Right renal cortex interstitium (tissue), 3 donors: ENCODE measurements at places on chromosomes 7 and 10.

- no peak for DNase-seq
Observed at GRCh38 chr7:41103331-41103730, 599.6 kb downstream of the INHBA start.

DNA sequence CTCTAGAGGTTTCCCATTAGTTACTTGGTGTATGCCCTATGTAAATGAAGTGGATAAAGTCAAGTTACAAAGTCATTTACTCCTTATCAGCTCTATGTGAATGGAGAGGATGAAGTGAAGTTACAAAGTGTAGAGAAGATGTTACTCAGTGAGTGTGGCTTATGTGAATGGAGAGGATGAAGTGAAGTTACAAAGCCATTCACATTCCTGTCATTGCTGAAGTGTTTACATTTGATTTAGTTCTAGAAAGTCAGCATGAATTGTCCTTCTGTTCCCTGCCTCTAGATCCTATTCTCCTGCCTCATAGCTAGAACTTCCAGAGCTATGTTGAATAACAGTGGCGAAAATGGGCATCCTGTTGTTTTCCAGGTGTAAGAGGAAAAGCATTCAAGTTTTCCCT lies 880.1 kb downstream of the DNAJB9 start:
- no peak for DNase-seq

- no peak for DNase-seq
Observed at GRCh38 chr10:35481413-35481812, 123.7 kb upstream of the GJD4 start.

- no peak for DNase-seq
Observed at GRCh38 chr7:83791737-83792136, 142.8 kb upstream of the SEMA3E start.

DNA sequence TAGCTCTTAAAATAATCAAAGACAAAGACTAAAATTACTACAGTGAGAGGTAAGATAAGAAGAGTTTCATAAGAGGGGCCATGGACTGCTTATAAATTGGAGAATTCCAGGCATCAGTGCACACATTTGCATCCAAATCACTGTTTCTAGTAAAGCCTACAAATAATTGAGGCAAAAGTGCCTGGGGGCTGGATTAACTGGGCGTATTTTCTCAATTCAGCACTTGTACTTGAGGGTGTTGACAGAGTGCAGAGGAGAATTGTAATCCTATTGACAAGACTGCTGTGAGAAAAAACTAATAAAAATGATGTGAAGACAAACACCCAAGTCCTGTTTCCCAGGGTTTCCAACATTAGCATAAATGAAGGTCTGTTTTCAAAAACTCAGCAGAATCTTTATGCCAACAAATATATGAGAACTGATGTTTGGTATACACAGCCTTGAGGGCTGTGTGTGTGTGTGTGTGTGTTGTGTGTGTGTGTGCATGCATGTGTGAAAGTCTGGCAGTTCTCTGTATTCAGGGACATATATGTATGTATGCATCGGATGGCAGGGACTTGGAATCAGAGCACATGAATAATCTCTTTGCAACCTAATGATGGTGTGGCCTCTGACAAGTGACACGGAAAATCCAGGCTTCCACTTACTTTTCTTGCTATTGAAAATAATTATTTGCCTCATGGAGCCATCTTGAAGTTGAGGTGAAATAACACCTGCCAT lies 182.1 kb upstream of the CDC14C start:
- DNase-seq: no peak

GRCh38 chr7:64890761-64891362 lies 12.2 kb upstream of the ZNF273 start:
- no peak for DNase-seq

GRCh38 chr10:99760321-99760720 lies 22.1 kb upstream of the ABCC2 start:
- DNase-seq: no peak

DNA sequence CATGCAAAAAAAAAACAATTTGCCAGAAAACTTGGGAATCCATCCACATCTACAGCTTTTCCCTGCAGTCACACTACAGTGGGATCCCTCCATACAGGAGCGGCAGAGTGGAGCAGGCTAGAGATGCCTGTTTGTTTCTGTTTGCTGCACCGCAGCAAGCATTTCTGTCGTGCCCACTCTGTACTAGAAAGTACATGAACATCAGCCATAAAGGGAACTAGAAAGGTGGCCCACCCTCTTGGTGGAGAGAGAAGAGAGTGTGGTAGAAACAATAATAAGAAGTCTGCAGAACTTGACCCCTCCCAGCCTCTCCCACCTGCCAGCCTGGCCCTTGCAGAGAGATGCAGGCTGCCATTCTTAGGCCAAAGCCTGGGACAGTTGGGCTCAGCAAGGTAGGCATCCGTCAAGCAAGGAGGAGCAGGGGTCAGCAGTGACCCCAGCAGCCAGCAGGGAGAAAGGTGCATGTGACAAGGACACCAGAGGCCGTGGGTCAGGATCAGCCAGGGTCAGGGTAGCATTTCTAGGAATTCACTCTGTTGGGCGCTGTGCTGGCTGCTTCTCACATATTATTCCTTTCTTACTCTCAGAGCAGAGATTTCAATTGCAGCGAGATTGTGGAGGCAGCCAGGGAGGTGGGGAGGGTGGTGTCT lies 171.8 kb downstream of the EGFR start:
- no peak for DNase-seq

- DNase-seq: no peak
Observed at GRCh38 chr7:111654343-111654742, 92.1 kb upstream of the IMMP2L start.

GRCh38 chr10:88157981-88158465 lies 294.6 kb downstream of the PTEN start:
- DNase-seq: no peak

- DNase-seq: no peak
Observed at GRCh38 chr10:72648301-72648700, 22.4 kb upstream of the MICU1 start.

- DNase-seq: no peak
Observed at GRCh38 chr10:103849880-103850571, 5.3 kb downstream of the SH3PXD2A start.

DNA sequence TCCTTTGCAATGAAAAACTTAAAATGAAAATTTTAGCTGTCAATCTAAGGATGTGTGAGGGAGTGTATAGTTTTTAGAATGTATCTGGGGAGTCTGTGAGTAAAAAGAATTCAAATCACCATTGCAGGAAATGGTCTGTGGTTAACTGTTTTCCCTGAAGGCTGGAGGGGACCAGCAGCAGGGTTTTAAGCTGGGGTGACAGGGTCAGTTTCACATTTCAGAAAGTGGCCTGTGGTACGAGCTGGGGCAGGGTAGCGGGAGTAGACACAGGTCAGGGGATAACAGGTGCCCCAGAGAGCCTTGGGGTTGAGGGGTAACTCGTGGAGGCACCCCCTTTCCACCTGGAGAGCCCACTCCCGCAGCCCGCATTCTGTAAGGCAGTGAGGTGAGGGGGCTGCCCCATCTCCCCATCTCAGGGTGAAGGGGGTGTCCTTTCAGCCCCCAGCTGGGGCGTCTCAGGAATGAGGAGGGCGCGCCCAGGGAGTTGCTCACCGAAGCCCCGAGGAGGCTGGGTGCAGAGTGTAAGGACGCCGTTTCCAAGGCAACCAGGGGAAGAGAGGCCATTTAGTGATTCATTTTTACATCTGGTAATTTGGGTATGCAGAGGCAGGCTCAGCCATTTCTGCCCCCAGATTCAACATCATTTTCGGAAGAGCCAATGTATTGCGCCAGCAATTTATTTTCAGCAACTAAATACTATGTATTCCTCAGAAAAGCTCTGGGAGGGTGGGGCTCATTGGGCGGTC lies 168.9 kb downstream of the SLIT1 start:
- DNase-seq: no peak

- DNase-seq: peak; percentile 40
Observed at GRCh38 chr10:51422311-51423120, 276.9 kb downstream of the CSTF2T start.

GRCh38 chr7:22375359-22376048 lies 18.6 kb upstream of the RAPGEF5 start:
- no peak for DNase-seq

DNA sequence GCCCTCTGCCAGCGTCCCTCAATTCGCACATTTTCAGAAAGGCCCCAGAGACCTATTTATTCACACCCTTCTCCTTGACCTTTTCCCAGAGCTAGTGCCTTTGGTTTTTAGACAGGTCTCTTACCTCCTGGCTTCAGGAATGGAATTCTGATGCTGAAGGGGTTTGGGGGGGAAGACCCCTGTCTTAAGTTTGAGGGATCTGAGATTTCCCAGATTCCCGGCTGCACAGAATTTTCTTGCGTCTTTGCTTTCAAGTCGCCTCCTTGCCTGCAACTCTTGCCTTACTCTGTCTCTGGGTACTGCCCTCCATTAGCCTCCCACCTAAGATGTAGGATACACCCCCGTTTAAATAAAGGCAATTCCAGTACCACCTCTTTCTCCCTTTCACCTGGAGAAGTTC lies 1.9 kb downstream of the GATA3 start:
- DNase-seq: no peak

DNA sequence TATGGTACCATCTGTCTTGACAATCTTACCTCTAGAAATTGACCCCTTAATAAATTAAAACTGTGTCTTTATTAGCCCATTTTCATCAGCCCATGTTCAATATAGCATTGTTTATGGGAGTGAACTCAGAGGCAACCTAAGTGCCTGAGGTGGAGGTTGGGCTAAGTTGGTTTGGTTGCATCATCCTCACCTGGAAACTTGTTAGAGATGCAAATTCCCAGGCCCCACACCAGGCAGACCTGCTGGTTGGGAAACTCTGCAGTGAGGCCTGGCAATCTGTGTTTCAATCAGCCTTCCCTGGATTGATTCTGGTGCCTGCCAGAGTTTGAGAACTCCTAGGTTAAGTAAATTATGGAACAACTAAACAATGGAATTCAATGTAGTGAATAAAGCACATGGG lies 9.4 kb upstream of the FAM170B start:
- no peak for DNase-seq

DNA sequence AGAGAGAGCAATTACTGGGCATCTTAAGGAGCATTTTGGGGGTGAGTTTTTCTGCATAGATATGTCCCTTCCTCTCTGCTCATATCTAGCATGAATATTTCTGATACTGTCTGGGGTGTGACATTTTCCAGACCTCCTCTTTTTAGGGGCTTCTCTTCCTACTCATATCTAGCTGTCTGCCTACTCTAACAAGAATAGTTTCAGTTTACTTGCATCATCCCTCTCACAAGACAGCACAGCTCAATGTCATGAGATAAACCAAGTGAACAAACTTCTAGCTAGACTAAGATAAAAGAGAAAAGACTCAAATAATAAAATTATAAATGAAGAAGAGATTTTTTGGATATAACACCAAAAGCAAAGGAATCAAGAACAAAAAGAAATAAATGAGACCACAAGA lies 419.5 kb upstream of the SORCS1 start:
- DNase-seq: no peak

DNA sequence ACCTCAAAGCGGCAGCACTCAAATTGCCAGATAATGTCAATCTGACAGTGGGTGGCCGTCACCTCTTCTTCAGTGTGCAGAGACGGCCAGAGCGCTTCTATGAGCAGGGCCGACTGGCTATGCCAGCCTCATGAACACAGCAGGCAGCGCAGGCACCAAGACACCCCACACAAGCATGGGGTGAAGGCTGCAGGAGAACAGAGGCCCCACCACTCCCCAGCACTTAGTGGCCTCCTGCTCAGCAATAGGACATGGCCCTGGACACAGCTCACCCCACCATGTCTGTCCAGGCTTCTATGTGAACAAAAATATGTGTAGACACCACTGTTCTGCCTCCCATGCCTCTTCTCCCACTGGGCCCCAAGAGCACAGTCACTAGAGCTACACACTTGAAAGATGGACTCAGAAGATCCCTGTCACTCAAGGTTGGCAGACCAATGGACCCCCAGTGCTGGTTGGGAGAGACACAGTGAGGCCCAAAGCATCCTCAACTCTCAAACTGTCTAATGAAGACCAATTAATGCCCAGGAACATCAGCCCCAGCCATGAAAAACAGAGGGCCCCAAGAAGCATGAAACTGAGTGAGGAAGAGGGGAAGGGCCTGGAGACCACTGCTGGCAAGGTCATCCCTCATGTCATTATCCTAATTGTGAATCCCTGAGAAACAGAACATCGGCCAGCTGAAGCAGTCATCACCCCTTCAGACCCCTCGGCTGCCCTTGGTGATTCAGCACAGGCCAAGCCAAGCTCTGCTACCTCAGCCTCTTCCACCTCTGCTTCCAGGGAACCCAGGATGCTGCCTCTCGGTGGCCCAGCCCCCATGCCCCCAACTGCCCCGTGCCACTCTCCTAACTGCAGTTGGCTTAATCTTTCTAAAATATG lies 77.7 kb downstream of the GRID1 start:
- no peak for DNase-seq

DNA sequence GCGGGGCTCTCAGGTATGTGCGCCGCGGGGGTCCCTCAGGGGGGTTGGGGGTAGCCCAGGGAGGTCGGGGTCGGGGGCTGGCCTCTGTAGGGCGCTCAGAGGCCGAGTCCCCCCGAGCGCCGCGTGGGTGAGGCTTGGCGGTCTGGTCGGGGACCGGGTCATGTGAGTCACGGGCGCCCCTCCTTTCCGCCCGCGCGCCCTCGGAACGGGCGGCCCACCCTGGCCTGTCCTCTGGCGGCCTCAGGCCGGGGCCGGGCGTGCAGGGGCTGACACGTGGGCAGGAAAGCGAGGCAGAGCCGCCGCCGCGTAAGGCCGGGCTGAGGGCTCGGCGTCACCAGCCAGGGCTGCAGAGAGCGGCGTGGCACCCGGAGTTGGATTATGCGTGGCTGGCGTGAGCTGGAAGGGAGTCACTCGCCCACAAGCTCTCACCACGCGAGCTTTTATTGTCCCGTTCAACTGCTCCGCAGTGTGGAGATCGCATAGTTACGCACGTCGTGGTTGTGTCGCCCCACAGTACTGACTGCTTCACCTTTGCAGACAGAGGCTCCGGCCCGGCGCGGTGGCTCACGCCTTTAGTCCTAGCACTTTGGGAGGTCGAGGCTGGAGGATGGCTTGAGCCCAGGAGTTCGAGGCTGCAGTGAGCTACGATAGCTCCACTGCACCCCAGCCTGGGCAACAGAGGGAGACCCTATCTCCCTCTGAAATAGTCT lies 385 bp downstream of the SHLD2 start:
- DNase-seq: peak; percentile 14

GRCh38 chr7:139854124-139854511 lies 25.1 kb downstream of the TBXAS1 start:
- no peak for DNase-seq

GRCh38 chr10:48363617-48364355 lies 57.3 kb downstream of the MAPK8 start:
- peak; percentile 46 for DNase-seq

DNA sequence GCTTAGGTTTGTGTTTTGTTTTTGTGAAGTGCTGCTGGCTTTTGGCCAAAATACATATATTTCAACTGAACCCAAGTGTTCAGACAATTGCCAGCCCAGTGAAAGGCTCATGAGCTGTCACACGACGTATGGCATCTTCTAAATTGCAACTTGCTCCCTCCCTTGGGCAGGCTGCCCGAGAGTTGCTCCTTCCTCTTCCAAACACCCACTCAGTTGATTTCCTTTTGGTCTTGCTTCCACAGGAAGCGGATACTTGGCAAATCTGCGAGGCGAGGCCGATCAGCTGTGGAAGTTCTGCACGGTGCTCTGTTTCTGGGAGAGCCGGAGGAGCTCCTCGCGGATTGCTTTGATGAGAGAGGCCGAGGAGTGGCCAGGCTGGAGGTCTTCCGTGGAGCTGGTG lies 39.6 kb upstream of the ATP6V0A4 start:
- no peak for DNase-seq

- DNase-seq: no peak
Observed at GRCh38 chr10:15420858-15421257, 49.8 kb upstream of the FAM171A1 start.
